ENCODE measurements at places on chromosomes 3 and 15.

DNA sequence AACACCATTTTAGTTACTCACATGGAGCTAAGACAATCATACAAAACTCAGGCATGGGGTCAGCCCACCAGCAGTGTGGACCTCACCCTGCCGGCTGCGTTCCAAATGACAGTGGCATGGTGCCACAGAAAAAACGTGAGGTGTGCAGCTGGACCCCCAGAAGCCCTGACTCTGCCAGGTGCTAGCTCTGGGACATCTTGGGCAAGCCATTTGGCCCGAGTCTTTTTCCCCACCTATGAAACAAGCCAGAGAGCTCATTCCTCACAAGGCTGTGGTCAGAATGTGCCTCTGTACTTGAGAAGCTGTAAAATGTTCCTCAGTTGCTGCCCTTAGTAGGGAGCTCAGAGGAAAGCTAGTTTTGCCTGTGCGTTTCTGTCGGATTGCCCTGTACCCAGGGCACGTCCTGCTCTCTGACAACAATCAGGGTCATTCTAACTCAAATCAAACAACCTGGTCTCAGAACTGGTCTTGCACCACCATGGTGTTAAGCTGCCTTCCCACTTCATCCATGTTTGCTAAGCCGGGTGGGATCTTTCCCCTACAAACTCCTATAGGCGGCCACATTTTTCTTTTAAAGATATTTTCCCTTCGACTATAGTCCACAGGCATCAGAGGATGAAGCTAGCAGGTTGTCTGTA lies 44.9 kb downstream of the LIPC start:
- DNase-seq, result no peak

DNA sequence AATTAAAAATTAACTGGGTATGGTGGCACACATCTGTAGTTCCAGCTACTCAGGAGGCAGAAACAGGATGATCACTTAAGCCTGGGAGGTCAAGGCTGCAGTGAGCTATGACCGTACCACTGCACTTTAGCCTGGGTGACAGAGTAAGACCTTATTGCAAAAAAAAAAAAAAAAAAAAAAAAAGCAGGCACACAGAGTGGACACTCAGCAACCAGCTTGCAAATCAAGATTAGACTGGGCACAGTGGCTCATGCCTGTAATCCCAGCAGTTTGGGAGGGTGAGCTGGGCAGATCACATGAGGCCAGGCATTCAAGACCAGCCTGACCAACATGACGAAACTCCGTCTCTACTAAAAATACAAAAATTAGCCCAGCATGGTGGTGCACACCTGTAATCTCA lies 5.4 kb downstream of the CLN6 start:
- no peak for DNase-seq

DNA sequence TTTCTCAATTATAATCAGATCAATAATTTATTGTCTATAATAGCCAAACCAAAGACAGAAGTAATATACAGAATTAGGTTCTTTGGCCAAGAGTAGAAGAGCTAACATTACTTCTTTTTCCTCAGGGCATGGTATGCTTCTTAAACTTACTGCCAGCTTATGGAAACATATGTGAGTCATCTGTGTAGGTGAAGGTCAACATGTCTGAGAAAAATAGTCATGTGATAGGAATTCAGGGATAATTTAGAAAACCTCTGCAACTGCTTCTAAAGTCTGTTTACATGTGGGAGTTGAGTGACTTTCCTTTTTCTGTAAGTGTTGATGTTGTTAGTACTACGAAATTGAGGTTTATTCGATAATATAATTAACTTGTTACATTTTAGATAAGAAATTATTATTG lies 19.2 kb upstream of the MAP6D1 start:
- no peak for DNase-seq

- DNase-seq, result no peak
Observed at GRCh38 chr3:63972987-63973386, 50.3 kb downstream of the PSMD6 start.

GRCh38 chr3:142746646-142747045 lies 22.8 kb downstream of the TRPC1 start:
- no peak for DNase-seq

DNA sequence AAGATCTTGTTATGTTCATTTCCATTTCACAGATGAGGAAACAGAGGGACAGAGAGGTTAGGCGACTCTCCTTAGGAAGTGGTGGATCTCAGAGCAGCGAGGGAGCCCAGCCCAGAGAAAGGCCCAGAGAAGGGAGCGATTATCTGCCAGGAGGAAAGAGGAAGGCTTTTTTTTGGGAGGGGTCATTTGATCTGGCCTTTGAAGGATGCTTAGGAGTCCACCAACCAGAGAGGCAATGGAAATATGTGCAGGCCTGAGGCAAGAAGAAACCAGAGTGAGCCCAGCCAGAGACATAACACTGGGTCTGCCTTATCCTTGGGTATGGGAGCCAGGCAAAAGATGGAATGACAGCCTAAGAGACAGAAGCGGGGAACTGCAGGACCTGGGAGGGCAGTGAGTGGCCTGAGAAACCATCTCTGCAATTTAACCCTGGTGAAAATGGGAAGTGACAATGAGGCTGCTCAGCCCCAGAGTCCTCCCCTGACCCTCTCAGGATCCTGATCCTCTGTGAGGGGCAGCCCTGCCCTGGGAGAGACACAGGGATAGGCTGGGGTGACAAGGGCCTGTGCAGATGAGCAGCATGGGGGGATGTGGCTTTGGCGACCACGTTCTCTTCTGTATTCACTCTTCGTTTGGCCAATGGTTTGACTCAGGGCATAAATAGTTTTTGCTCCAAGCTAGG lies 163.2 kb downstream of the WNT7A start:
- DNase-seq, result no peak

DNA sequence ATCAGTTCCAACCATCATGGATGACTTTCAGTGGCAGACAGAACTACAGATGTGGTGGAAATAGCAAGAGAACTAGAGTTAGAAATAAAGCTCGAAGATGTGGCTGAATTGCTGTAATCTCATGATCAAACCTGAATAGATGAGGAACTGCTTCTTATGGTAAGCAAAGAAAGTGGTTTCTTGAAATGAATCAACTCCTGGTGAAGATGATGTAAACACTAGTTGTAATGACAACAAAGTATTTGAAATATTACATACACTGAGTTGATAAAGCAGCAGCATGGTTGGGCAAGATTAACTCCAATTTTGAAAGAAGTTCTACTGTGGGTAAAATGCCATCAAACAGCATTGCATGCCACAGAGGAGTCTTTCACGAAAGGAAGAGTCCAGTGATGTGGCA lies 131.7 kb upstream of the FAM3D start:
- no peak for DNase-seq

- no peak for DNase-seq
Observed at GRCh38 chr3:54783611-54784010, 144.2 kb downstream of the LRTM1 start.

DNA sequence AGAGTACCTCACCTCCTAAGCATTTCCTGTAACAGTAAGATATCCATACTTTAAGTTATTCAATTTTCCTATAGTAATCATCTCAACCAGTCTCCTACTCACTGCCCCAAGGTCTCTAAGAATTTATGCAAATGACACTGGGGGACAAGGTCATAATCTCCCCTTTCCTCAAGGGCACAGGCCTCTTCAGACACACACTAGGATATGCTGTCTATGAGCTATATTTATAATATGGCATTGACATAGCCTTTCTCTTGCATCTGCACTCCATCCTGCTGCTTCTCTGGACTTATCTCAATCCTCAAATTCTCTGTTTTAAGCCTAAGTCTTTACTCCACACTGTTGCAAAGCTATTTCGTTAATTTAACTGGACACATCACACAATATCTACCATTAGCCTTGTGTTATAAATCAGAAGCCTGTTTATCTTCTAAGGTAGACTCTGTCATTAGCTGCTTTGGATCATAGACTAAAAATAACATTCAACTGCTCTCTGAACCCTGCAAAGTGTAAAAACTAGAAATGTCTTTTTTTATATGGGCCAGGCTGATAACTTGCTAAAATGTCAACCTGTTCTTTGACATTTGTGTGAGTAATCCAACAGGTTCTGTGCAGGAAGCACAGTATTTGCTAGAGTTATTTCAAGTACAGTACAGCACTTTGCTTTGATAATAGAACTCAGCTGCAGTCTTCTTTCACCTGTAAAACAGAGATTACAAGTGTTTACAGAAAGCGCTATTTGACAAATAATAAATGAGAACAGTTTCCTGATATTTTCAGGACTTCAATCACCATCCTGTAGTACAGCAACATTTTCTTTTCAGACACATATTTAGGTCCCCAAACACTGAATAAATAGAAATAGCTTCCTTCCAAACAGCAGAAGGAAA lies 17.8 kb upstream of the SEC62 start:
- no peak for DNase-seq

DNA sequence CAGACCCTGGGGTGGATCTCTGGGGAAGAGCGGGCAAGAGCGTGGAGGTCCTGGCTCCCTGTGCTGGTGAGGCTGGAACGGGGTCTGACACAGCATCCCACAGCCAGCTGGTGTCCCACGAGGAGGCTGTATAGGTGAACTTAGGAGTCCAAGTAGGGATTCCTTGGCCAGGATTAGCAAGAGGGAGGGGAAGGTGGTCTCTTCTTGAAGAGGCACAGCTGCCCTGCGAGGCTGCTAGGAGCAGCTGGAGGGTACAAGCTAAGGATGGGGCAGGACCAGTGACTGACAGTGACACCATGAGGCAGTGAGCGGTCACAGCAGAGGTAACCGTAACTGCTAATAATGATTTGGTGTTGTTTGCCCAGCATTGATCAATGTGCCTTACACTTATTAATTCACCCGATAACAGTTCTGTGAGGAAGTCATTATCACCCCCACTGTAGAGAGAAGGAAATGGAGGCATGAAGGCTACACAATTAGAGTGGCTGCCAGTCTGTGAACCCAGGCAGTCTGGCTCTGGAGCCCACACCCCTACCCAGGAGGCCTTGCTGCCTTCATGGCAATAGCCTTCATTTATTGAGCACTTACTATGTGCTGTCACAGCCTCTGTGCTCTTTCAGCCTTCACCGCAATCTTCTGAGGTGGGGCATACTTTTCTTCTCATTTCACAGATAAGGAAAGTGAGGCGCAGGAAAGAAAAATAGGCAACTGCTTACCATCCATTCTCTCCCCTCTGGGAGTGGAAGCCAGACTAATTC lies 59.4 kb downstream of the TMEM44 start:
- DNase-seq, result no peak

DNA sequence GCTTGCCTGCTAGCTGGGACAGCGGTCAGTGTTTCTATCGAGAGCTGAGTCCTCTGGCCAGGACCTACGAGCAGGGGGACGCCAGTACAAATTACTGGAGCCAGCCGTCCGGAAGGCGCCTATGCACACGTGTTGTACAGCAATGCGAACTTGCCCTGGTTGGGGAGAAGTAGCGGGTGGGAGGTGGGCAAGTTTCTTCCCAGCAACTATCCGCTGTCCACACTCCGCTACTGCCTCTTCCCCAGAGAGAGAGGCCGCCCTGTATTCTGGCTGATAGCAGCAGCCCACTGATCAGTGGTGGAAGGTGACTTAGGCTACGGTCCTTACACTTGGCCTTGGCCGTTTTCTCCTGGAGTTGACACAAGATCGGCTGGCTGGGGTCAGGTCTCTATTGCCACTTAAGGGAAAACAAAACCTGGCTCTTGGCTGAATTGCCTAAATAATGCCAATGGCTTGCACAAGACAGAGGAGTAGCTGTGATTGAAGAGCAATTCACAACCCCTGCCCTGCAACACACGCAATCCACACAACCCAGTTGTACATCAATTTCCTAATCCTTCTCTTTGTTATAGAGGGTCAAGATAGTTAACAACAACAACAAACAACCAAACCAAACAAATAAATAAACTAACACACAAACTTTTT lies 12.8 kb upstream of the SHC4 start:
- no peak for DNase-seq

GRCh38 chr15:96849271-96849900 lies 518.9 kb downstream of the NR2F2 start:
- no peak for DNase-seq

- DNase-seq, result no peak
Observed at GRCh38 chr15:41230345-41230649, 260 bp downstream of the EXD1 start.

- no peak for DNase-seq
Observed at GRCh38 chr3:14836049-14836468, 17.3 kb downstream of the FGD5 start.

DNA sequence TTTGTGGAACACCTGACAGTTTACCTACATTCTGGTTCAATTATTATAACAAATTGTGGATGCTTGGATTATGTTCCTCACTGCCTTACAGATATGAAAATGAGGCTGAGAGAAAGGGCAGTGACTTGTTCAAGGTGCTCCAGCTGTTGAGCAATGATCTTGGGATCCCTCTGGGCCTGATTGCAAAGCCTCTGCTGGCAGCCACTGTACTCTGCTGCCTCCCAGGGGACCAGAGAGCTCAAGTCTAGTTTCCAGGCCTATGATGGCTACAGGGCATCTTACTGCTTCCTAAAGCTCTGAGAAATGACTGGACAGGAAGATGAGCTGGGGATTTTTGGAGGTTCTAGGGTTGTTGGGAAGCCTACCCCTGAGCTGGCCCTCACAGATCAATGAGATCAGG lies 2.3 kb upstream of the SHC4 start:
- no peak for DNase-seq

GRCh38 chr3:78148986-78149717 lies 1109.3 kb downstream of the ROBO2 start:
- no peak for DNase-seq

DNA sequence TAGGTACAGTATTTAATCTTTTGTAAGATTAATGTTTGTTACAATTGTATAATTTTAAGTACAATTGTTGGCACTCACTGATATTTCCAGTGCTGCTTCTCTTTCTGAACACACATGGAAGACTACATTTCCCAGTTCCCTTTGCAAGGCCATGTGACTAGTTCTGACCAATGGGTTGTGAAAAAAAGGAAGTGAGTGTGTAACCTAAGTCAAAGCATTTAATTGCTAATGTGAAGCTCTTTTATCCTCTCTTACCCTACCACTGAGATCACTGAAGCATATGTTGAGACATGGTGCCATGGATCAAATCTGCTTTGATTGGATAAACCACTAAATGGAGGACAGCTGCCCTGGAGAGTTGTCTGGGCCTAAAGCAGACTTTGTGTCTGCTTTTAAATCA lies 83.9 kb upstream of the PLXND1 start:
- DNase-seq, result no peak

GRCh38 chr3:112799946-112800345 lies 46.7 kb downstream of the CD200R1L start:
- DNase-seq, result no peak

GRCh38 chr3:4323246-4324027 lies 20.3 kb downstream of the SETMAR start:
- no peak for DNase-seq

DNA sequence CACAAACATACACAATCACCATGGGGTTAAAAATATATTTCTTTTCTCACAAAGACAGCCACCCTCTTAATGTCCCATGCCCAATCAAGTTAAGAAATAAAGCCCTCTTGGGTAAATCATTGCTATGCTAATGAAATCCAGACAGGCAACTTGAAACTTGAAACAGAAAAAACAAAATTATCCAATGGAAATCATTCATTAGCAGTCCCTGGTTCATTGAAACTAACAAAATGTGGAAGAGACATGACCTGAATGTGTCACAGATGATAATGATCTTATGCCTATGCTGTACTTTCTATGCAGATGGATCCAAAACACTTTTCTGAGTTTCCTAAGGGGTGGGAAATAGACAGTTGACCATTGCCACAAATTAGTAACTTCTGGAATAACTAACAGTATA lies 983.7 kb downstream of the MCTP2 start:
- no peak for DNase-seq

Data from stimulated activated CD8-positive, alpha-beta memory T cell treated with anti-CD3 and anti-CD28 coated beads, Interleukin-4, amount 100 ng/mL, for 1 hour (primary cell).